ENCODE measurements at places on chromosomes 11 and 22. TPM values are rescaled to one million over a fixed set of nuclear protein-coding genes. Genes with fewer than 3 reads are reported as not detected.

EIF3M gene
- 580 TPM for total RNA-seq

PATE2 gene
- total RNA-seq = not detected

CEP126 gene
- 2.3 TPM for total RNA-seq

OR5A1 gene
- total RNA-seq = not detected

NTM gene
- total RNA-seq = 2.6 TPM

HEPN1 gene
- not detected for total RNA-seq

SCUBE2 gene
- total RNA-seq = 0.32 TPM

MB gene
- total RNA-seq = not detected

CDON gene
- total RNA-seq = 1.9 TPM

CCDC87 gene
- total RNA-seq = 0.15 TPM

ASCC2 gene
- total RNA-seq = 15.5 TPM

ASRGL1 gene
- 37.1 TPM for total RNA-seq

OR8D1 gene
- not detected for total RNA-seq

GLYAT gene
- not detected for total RNA-seq

KIF18A gene
- total RNA-seq = 17.9 TPM

NPTXR gene
- 0.32 TPM for total RNA-seq

ABCC8 gene
- total RNA-seq = not detected
